ENCODE measurements at places on chromosomes 5 and 9. TPM values are rescaled to one million over a fixed set of nuclear protein-coding genes. Genes with fewer than 3 reads are reported as not detected.

DRD1 gene
- total RNA-seq: not detected

TNPO1 gene
- 221 TPM for total RNA-seq

IL7R gene
- 1.4 TPM for total RNA-seq

SWI5 gene
- total RNA-seq: 18.8 TPM

PCDHB11 gene
- total RNA-seq: 0.43 TPM

CAVIN4 gene
- under 0.01 TPM for total RNA-seq

TRIP13 gene
- total RNA-seq: 7.5 TPM

SPATA24 gene
- 4.6 TPM for total RNA-seq

CAPSL gene
- not detected for total RNA-seq

SV2C gene
- not detected for total RNA-seq

LCN15 gene
- not detected for total RNA-seq

SPATA31C1 gene
- total RNA-seq: not detected

SHOC1 gene
- total RNA-seq: not detected

NPR3 gene
- total RNA-seq: 2.9 TPM

RASGRF2 gene
- total RNA-seq: 0.21 TPM

DOLK gene
- 21.7 TPM for total RNA-seq

RORB gene
- total RNA-seq: 0.21 TPM

LAMC3 gene
- not detected for total RNA-seq

TLE1 gene
- total RNA-seq: 50.1 TPM

TSTD2 gene
- total RNA-seq: 10.7 TPM

PCDHGB2 gene
- total RNA-seq: not detected

BTNL8 gene
- total RNA-seq: not detected

MYOT gene
- not detected for total RNA-seq

PCSK1 gene
- total RNA-seq: not detected

C1QTNF3 gene
- 0.43 TPM for total RNA-seq

SH3TC2 gene
- total RNA-seq: 7.2 TPM

PCDHA4 gene
- total RNA-seq: 1.2 TPM

TMOD1 gene
- 0.48 TPM for total RNA-seq

ASTN2 gene
- 1.4 TPM for total RNA-seq

IFNK gene
- not detected for total RNA-seq

MARCOL gene
- total RNA-seq: not detected

All from tracheal epithelial cell (primary cell).